Stimulated activated CD4-positive, alpha-beta T cell treated with anti-CD3 and anti-CD28 coated beads, Interleukin-12 subunit alpha, Interleukin-12 subunit beta, amount 100 ng/mL, for 48 hours (primary cell): ENCODE measurements at places on chromosomes 2 and 18.

GRCh38 chr18:46877329-46877987 lies 39.8 kb downstream of the PIAS2 start:
- DNase-seq: no peak

DNA sequence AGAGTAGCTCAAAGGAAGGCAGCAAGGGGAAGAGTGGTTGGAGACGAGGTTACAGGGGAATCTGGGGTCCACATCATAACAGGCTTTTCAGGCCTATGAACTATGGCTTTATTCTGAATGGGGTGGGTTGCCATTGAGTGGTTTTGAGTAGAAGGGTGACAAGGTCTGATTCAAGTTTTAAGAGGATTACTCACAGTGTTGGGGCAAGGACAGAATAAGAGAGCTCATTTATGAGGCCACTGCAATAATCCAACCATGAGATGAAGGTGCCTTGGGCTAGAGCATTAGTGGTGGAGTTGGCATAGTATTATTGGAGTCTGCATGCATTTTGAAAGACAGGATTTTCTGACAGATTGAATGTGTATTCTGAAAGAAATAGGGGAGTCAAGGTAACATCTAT lies 315.9 kb downstream of the RNF144A start:
- DNase-seq: no peak

GRCh38 chr2:64157792-64158191 lies 13.6 kb upstream of the PELI1 start:
- no peak for DNase-seq

- peak; percentile 2 for DNase-seq
Observed at GRCh38 chr2:178404368-178404767, 46.6 kb downstream of the PRKRA start.

DNA sequence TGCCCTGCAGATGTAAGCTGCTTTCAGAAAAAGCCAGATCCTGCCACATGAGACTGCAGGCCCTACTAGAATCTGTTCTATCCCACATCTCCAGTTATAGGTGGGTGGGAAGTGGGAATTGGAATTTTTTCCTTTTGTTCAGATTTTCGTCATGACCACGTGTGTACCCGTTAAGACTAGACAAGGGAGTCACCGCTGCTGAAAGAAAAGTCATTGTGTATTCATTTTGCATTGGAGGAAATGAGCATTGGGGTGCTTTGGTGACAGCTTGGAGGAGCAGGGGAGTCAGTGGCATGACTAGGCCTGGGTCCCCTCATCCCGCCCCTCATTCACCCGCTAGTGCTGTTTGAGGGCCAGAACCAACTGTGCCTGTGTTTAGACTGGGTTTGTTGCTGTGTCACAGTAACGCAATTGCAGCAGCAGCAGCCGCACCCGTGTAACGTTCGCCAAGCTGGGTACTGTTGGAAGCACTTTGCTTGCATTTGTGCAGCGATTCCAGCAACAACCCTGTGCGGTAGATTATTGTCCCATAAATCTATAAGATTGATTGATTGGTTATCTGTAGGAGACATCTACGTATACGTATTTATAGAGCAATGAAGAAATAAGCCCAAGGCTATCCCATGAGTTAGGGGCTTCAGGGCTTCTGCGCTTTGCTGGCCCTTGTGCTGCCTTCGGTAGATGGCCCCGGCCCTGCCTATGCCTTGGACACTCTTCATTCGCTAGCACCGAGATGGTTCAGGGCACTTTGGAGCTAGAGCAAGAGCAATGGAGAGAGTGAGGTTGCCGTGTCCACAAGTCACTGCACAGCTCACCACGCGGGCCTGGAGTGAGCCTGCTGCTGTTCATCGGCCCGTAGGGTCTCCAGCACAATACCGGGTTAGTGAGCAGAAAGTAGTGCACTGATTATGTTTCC lies 194.9 kb downstream of the AGAP1 start:
- DNase-seq: no peak

DNA sequence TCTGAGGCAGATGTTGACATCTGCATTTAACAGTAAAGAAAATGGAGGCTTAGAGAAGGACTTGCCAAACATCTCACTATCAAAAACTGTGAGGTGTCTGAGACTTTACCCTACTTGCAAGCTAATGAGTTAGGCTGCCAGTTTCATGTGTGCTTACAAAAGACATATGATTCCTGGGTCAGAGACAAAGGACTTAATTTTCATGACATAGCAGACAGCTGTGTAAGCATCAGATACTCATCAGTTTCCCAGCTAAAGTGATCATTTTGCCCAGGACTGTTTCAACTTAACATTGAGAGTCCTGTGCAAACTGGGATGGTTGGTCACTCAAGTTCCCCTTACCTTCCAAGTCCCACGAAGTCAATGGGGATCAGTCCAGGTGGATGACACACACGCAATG lies 18.9 kb upstream of the DAPL1 start:
- no peak for DNase-seq

GRCh38 chr18:46289931-46290330 lies 185.7 kb downstream of the HAUS1 start:
- DNase-seq: no peak

GRCh38 chr2:39942950-39943349 lies 163.9 kb upstream of the THUMPD2 start:
- DNase-seq: no peak

DNA sequence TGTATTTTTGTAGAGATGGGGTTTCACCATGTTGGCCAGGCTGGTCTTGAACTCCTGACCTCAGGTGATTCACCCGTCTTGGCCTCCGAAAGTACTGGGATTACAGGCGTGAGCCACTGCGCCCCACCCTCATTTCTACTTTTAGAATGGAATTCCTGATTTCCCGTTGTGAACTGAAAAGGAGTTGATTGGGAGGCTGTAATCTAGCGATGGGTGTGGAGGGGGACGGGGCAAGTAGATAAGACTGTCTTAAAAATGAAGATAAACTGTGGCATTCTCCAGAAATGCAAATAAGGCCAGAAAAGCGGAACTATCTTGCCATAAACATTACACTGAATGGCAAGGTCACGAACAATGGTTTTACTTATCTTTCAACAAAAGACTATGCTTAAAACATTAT lies 135.4 kb downstream of the TRIB2 start:
- no peak for DNase-seq

DNA sequence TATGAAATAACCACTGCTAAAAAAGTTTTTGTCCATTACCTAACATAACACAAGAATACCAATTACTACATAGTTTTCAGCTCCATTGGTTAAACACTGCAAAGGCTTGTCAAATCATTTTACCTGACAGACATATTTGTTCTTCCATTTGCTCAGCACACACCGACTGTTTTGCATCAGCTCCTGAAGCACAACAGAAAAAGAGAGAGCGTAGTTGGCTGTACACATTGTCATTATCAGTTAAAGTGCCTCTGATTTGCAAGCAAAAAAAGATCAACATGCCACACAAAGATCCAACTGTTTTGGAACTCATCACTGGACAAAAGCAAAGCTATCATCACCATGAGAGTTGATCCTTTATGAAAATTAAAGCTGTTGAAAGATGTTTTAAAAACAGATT lies 103.8 kb downstream of the WDPCP start:
- no peak for DNase-seq

DNA sequence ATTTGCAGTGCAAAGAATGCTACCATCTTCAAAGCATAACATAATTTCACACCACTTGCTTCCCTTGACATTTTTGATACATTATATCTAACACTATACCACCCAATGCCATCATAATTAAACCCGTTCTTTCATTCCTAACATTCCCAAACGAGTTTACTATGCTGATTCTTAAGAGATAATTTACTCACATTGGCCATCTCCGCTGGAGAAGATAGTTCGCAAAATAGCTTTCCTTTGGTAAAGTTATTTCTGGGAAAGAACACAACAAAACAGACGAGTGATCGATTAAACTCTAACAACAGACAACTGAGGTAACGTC lies 716 bp downstream of the MMADHC start:
- DNase-seq: no peak

- no peak for DNase-seq
Observed at GRCh38 chr2:117321816-117322215, 492.7 kb upstream of the DDX18 start.
